Activated CD4-positive, CD25-positive, alpha-beta regulatory T cell (primary cell): ENCODE measurements at places on chromosomes 6 and 20.

DNA sequence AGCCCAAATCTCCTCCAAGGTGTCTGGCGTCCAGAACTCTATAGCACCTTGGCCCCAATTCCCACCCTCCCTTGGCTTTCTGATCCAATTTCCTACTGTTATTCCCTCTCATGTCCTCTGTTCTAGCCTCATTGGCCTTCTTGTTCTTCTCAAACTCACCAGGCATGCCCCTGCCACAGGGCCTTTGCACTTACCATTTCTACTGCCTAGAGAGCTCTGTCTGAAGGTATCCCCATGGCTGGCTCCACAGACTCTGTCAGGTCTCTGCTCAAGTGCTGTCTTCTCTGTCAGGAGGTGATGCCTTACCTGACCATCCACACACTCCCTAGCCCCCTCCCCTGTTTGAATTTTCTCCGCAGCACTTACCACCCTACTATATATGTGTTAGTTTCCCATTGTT, 5.6 kb upstream of the BMP6 start:
- no peak for DNase-seq

DNA sequence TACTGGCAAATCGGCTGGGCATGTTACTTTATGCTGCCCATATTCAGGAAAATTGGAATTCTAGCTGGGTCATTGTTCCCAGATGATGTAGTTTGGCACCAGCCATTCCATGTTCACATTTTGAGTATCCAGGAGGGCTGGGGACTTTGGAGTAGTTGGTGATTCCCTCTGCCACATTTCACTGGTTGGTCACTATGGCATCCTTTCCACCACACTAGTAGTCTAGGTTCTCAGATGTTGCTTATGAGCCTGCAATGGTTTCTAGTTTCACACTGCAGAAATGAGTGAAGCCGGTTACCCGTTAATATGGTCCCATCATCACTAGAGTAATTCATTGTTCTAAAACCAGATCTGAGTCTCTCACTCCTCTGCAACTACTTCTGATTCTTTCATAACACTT, 4.6 kb downstream of the PTPN1 start:
- DNase-seq = no peak

GRCh38 chr20:51418137-51418529, 124.4 kb downstream of the NFATC2 start:
- no peak for DNase-seq

DNA sequence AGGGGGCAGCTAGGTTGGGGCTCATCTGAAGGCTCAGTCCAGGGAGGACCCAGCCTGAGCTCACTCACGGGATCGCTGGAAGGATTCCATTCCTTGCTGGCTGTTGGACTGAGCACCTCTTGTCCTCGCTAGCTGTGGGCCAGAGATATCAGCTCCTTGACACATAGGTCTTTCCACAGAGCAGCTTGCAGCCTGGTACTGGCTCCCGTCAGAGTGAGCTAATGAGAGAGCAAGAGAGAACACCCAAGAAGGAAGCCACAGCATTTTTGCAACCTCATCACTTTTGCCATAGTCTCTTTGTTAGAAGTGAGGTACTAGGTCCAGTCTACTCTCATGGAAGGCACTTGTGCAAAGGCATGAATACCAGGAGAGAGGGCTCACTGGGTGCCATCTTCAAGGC, 179.9 kb downstream of the CDC5L start:
- no peak for DNase-seq

DNA sequence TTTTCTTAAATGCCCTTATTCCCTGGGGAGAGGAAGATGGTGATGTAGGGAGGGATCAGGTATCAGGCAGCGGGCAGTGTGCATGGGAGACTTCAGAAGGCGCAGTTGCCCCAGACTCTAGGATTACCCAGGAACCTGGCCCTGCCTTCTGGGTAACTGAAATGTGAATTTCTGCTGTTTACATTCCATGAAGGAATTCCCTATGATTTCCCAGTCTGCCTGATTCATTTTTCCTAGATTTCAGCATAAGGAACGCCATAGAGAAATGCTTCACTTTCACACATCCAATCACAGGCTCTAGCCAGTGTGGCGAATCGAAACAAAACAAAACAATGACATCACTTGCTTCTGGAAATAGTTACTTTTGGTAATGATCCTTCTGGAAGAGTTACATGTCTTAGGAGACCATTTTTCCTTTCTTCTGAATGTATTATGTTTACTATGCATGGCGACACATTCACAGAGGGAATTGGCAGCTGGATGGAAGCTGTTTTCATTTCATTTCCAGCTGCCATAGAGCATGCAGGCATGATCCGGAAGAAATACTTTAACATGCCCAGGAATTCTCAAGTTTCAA, 33.3 kb downstream of the LRP11 start:
- DNase-seq = no peak

DNA sequence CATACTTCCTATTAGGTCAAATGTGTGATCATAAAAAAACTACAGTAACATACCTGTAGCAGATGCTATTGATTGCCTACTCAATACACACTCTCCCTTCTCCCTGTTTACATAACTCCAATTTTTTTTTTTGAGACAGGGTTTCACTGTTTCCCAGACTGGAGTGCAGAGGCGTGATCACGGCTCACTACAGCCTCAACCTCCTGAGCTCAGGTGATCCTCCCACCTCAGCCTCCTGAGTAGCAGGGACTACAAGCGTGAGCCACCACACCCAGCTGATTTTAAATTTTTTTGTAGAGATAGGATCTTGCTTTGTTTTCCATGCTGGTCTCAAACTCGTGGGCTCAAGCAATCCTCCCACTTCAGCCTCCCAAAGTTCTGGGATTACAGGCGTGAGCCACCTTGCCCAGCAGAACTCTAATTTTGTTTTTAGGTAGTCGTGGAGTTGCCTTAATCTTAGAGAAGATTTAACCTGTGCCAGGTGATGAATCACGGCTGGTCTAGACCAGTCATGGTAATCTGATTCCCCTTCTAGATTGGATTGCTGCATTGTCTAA, 14.0 kb upstream of the KIF3B start:
- DNase-seq = no peak

- DNase-seq = no peak
These were observed 646.7 kb upstream of the PTCHD4 start for GRCh38 chr6:48757661-48758060.

GRCh38 chr6:11460001-11460668, 77.4 kb upstream of the TMEM170B start:
- no peak for DNase-seq

DNA sequence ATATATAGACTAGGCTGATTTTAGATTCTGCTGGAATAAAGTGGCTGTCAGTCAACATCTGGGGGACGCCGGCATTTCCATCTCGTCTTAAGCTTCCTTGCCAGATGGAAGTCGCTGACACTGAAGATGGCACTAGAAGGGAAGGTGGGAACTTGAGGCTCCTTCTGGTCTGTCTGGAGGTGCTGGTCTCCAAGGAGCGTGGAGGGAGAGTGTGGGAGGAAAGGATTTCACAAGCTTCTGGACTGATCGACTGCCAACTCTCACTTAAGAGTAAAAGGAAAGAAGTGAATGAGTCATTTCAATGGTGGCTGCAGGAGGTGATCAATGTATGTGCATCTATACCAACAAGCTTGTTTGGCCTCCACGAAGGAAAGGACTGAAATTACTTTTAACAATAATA, 40.4 kb downstream of the DUSP22 start:
- no peak for DNase-seq

GRCh38 chr6:25833136-25833535, 1.3 kb upstream of the SLC17A1 start:
- no peak for DNase-seq

GRCh38 chr6:55450005-55450404, 122.7 kb downstream of the GFRAL start:
- DNase-seq = no peak

- DNase-seq = no peak
These were observed 99.9 kb downstream of the CDH26 start for GRCh38 chr20:60057866-60058807.

DNA sequence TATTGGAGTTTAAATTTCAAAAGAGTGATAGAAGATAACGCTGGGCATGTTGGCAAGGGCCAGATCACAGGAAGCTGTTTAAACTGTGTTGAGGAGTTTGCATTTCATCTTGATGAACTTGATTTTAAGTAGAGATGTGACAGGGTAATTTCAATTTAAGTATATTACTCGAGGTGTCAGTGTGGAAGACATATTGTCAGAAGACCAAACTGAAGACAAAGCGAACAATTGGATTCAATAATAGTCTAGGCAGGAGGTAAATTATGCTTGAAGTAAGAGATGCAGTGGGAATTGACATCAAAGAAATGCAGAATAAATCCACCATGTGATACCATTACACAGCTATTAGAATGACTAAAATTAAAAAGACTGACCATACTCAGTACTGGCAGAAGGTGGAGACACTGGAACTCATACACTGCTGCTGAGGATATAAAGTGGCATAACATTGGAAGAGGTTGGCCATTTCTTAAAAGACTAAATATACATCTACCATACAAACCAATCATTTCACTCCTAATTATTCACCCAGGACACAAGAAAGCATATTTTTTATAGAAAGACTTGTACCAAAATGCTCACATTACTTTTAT, 240.8 kb downstream of the ARHGAP18 start:
- no peak for DNase-seq

- DNase-seq = no peak
These were observed 729 bp upstream of the ZHX3 start for GRCh38 chr20:41318271-41318649.

DNA sequence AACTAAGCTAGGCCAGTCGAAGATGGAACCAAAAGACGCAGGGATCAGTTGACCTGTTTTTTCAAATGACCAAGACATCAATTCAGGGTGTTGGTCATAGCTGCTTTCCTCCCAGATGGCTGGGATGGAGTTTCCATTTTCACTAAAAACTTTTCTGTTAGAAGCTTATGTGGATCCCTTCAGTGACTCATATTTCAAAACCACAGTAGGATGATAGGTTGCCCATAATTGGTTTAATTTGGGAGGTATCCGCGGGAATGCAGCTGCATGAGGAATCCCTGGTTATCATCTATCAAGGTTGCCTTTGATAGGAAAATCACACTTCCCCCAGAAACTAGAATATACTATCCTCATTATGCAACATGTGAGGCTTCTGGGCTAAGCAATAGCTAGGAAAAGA, 150.9 kb upstream of the MLIP start:
- DNase-seq = no peak

GRCh38 chr6:131054392-131055250, 8.4 kb downstream of the EPB41L2 start:
- DNase-seq = no peak

- DNase-seq = no peak
These were observed 120.8 kb upstream of the MTHFD1L start for GRCh38 chr6:150744522-150745260.

- no peak for DNase-seq
These were observed 61.5 kb downstream of the TFAP2C start for GRCh38 chr20:56690531-56691175.

DNA sequence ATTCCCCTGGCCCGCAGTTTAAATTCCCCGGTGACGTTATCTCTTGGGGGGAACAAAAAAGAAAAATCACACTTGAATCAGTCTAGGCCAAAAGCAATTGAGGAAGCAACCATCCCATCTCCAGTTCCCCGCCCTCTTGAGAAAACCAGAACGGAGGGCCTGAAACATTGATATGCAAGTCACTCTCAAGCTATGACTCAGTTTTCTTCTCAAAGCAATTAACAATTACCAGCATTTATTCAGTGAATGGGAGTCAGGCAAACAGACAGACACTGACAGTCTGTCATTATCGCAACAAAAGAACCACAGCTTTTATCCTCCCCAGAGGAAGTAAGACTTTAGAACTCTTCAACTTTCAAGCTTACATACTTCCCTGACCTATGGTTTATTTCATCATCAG, 100.9 kb downstream of the OPRM1 start:
- DNase-seq = no peak

GRCh38 chr6:31383149-31383548, 20.2 kb upstream of the MICA start:
- no peak for DNase-seq

DNA sequence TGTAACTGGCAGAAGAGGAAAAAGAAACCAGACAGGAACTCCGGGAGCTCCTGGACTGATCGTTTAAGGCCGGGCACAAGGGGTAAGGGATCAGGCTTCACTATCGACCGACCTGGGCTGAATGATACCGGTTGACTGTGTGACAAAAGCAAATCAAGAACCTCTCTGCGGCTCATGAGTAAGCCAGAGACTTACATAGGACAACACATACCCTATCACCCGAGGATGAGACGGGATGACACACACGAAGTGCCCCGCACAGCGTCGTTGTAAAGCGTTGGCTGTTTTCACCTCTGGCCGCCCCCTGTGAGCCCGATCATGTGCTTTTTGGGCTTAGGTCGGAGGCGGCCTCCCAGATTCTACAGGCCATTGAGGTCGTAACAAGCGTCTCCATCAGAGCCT, 695 bp upstream of the TGIF2 start:
- peak; percentile 34 for DNase-seq

DNA sequence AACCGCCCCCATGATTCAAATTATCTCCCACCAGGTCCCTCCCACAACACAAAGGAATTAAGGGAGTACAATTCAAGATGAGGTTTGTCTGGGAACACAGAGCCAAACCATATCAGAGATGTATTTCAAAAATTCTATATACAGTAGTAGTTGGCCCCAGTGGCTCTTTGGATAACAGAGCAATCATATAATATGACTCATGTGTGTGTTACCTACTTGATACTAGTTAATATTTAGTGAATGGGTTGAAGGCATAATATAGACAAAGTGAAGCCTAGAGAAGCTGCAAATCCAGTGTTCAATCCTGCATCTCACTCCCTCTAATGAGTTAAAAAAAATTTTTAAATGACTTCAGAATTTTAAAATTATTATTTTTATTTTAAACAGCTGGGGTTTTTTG, 43.2 kb downstream of the KAT14 start:
- no peak for DNase-seq

DNA sequence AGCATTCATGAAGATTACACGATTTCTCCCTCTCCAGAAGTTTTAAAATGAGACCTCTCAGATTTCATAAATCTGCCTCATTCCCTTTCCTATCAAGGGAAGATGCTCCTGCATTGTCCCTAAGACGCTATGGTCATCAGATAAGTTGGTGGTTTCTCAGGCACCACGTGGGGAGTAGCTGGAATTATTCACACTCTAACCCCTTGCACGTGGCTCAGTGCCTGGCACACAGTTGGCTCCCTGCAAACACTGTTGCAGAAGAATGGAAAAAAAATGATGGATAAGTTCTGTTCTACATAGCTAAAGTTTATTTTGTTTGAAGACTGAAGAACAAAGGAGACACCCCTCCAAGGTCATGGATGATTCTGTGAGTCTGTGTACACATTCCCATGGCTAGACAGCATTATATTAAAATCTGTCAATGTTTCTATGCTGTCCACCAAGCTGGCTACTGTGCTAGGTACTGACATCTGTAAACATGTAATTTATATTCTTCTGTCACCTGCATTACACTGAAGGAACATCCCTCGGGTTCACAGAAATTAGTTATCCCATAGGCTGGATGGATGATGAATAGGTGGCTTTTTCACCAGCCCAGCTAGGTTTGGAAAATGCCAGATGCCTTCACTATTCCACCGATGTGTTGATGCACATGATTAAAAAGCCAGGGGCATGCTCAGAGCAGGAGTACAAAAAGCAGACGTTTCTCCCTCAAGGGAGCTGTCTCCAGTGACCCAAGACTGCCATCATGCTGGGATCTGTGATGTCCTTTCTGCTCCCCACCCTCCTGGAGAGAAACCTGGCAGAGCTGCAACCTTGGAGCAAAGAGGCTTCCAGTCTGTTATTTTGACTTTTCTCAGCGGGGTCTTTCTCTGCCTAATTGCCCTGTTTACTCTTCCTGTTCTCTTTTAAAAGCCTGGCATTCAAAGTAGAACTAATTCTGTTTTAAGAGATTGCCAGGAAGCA, 610.5 kb downstream of the UTRN start:
- DNase-seq = no peak

- no peak for DNase-seq
These were observed 229.7 kb upstream of the MARCKS start for GRCh38 chr6:113627480-113627879.

- no peak for DNase-seq
These were observed 141.1 kb downstream of the CEP57L1 start for GRCh38 chr6:109236115-109237076.
